ENCODE measurements at places on chromosomes 6 and 20. TPM values are rescaled to one million over a fixed set of nuclear protein-coding genes. Genes with fewer than 3 reads are reported as not detected.

The STMND1 gene
- total RNA-seq, result not detected

DNA sequence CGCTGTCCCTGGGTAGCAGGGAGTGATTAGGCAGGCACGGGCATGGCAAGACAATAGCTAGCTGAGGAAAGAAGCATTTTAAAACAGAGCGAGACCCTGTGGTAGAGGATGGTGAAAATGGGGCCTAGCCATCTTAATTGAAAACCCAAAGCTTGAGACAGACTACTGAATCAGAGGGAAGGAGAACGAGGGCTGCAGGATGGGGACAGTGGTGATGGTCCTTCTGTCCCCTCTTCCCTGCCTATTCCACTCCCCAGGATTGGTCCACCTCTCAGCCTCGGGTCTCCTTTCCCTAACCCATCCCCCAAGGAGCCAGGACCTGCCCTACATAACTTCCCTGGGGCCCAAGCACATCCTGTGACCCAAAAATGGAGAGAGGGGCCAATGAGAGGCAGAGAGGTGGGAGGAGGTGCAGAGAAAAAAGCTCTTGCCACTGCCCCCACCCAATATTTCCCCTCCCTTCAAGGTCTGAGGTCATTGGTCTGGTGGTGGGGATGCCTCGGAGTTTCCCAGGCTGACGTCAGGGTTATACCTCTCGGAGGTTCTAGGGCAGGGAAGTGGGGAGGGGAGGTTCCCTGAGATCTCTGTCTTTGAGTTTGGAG, 884 bp upstream of the CUTA start:
- no peak for DNase-seq

GRCh38 chr6:107641071-107641470, 151.2 kb downstream of the SOBP start:
- DNase-seq, result no peak

The CPXM1 gene
- total RNA-seq, result 19.4 TPM

GRCh38 chr6:123768921-123769320, 34.7 kb upstream of the NKAIN2 start:
- no peak for DNase-seq

DNA sequence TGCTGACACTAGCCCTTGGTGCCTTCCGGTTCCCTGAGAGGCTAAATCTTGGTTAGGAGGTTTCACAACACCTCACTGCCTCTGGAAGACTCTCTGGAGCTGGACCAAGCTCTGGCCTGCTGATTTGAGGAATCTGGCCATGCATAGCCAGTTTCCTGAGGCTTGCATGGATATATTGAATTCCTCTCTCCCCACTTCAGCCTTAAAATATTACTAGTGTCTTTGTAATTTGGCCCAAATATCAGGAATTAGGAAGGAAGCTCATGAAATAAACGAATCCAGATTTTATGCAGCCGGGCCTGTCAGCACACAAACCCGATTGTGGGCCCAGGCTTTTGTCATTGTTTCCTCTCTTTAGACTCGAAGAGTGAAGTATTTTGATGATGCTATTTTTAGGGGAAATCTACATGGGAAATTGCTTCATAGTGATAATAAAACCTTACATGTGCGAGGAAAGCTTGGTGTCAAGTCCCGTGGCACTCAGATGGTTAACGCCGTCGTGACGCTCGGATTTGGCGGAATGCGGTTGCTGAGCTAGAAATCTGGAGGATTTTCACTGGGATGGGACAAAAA, 144.4 kb downstream of the PHACTR3 start:
- DNase-seq, result no peak

The ZSCAN9 gene
- total RNA-seq, result 11.3 TPM

The JAG1 gene
- total RNA-seq, result 185 TPM

GRCh38 chr6:45886776-45887175, 128.9 kb downstream of the CLIC5 start:
- no peak for DNase-seq

GRCh38 chr6:113739041-113739655, 118.0 kb upstream of the MARCKS start:
- no peak for DNase-seq

GRCh38 chr6:169156108-169156792, 97.4 kb downstream of the THBS2 start:
- DNase-seq, result peak; percentile 74

The PRDM1 gene
- 27.0 TPM for total RNA-seq

DNA sequence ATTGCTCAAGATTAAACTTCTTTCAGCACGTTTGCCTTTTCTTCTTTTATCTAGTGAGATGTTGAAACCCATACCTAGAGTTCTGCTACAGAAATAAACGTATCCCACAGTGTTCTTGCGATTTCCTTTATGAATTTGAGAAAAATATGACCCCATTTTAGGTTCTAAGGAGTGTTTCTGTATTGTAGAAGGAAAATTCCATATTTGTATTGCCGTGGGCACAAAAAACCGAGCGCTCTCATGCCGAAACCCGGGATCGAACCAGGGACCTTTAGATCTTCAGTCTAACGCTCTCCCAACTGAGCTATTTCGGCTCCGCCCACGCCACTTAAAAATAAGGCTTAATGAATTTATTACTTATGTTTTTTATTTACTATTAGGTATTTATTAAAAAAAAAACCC, 23.7 kb downstream of the ZNF311 start:
- no peak for DNase-seq

DNA sequence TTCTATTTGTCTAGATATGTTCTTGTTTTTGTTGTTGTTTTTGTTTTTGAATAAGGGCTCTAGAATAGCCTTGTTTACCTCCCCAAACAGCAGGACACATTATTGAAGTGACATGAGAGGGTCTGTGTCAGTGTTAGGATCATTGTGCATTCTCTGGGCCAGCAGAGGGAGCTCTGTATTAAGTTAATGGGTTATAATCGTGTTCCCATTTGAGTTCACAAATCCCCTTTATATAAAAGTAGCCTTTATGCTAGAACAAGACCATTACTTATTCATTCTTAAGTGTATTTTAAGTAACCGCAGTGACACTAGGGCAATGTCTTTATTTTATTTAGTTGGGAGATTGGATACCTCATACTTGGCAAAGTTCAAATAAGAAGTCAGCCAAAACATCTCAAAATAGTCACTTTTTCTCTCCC, 44.8 kb downstream of the STK4 start:
- no peak for DNase-seq

DNA sequence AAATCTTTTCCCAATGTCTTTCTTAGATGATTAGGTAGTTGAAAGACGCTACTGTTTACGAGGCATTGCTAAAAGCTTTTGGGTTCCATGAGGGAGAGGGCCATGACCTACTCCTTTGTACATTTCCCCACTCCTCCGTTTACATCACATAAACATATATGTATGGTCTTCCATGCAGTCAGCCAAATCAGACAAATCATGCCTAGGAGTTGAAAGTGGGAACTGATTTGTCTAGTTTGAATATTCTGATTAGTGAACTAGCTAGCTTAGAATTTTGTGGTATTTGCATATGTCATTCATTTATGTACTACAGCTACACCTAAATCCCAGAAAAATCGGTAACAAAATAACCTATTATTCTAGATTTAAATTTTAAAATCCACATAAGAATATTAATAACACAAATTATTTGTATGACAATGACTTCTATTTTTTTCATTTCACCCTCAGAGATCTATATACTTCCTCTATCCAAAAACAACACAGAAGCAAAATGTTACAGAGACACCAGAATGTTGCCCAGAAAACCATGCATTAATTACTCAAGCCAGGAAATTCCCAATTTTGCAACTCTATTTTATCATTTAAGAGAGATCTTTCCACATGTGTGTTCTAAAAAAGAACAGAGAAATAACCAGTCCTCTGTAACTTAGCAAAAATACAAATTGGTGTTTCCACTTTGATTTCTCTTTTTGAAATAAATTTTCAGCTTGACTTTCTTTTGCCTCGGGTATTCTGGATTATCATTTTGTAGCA, 231.9 kb downstream of the LAMA2 start:
- no peak for DNase-seq

- DNase-seq, result no peak
These were observed 107.5 kb downstream of the SLC22A3 start for GRCh38 chr6:160455541-160456213.

GRCh38 chr20:21019814-21020658, 86.1 kb downstream of the LINC00237 start:
- no peak for DNase-seq

DNA sequence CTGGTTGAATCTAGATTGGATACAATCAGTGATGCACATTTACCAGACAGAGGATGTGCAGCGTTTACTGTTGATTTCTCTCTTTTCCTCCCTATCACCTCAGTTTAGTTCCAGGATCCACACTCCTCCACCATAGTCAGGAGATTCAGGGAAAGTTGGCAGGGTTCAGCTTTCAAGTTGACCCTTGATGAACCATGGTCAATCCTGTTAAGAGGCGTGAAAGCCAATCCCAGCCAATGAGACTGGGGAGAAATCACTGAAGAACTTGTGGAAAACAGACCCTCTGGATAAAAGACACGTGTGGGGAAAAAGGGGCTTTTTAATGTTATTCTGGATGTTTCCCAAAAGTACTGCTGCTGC, 19.2 kb upstream of the SCP2D1 start:
- DNase-seq, result no peak

DNA sequence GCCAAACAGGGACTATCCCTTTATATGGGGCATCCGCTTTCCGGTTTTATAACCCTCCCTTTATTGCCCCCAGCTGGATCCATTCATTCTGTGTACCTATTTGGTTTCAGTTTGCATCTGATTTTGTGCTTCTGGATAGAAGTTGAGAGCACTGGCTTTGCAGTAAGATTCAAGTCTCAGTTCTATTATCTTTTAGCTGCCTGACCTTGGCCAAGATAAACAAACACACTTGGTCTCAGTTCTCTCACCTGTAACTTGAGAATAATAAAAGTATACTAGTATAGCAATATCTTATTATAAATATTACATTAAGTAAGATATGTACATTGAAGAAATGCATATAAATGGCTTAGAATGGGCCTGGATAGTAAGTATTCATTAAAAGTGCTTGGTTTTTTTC, 182.4 kb upstream of the TSHZ2 start:
- DNase-seq, result no peak

DNA sequence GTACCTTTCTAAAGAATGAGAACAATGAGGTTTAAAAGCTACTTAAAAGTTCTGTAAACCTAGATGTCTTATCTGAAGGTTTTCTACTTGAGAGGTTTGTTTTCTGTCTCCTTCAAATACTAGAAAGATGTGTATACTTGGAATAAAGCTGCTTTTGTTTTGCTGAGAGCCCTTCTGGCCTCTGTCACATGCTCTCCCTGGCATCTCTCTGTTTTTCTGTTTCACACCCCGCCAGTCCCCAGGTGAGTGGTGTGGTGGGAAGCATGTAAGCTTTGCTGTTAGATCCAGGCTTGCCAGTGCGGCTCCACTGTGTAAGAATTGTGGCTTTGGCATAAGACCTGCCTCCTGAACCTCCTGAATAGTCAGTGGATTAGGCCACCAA, 56.8 kb downstream of the SNX9 start:
- DNase-seq, result no peak

GRCh38 chr6:144265390-144265789, 19.7 kb upstream of the UTRN start:
- no peak for DNase-seq

GRCh38 chr6:27669624-27670301, 196.9 kb upstream of the ZNF184 start:
- DNase-seq, result no peak

The TMEM14B gene
- 40.5 TPM for total RNA-seq

- DNase-seq, result no peak
These were observed 187.3 kb upstream of the TENT5A start for GRCh38 chr6:81939766-81940165.

The SPTLC3 gene
- total RNA-seq, result 5.9 TPM

DNA sequence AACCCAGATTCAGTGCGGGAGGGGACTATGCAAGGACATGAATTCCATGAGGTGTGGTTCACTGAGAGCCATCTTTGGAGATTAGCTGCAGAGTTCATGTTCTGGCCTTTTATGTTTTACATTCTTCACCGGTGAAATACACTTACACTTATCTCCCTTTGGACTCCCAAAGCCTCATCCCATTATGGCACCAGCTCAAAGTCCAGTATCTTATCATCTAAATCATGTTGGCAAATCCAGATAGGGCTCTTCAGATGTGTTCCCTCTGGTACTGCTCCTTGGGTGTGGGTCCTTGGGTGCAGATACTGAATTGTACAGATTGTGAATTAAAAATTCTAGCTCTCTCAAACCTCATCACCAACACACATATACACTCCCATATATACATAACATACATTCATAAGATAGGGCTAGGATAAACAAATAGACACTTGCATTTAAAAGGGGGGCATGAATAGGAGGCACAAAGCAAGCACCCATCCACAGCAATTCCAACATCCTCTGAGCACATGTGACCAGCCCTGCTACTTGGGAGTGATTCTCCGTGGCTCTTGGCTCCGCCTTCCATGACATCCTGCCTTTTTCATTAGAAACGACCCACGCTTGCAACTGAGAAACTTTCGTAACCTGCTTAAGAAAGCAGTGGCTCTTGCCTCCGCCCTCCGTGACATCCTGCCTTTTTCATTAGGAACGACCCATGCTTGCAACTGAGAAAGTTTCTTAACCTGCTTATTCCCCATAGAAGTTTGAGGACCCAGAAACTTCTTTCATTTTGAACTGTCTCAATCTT, 53.6 kb upstream of the LRRC1 start:
- no peak for DNase-seq

The CST9L gene
- total RNA-seq, result not detected

The ARFGEF3 gene
- total RNA-seq, result 2.2 TPM

DNA sequence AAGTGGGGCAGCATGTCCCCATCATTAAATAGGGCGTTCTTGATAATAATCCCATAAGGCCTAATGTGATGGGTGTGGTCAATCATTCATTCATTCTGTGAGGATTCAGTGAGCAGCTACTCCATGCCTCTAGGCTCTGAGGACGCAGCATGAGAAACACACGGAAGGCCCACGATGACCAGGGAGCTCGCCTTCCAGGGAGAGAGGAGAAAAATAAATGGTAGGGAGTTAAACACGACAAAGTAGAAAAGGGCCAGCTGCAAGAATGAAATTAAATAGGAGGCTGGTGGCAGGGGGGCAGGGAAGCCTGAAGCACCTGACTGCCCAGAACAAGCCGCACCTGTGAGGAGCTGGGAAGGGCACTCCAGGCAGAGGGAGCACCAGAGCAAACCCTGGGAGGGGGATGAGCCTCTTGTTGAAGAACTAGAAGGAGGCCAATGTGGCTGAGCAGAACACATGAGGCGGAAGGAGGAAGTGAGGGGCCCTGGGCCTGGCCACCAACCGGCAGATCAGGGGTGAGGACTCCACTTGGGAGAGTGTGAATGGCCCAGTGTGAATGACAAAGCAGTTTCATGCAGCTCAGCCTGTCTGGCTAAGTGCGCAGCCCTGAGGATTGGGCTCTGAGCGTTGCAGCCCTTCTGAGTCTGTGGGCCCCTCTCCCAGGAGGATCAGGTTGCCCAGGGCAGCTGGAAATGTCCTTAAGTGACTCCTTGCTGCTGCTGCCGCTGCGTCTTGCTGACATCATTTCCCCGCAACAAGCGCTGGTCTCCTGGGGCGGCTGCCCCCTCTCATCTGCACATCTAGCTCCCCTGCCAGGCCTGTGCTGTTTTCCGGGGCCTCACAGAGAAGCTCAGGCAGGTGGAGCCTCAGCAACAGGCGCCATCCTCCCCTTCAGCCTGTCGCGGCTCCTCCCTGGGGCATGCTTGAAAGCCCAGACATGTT, 99.9 kb downstream of the CDH26 start:
- peak; percentile 81 for DNase-seq
